Karpas-422 (cell line): ENCODE measurements at places on chromosomes 6 and 20.
A peak's percentile ranks its signal among the peaks of the same experiment; 100 is the strongest.

DNA sequence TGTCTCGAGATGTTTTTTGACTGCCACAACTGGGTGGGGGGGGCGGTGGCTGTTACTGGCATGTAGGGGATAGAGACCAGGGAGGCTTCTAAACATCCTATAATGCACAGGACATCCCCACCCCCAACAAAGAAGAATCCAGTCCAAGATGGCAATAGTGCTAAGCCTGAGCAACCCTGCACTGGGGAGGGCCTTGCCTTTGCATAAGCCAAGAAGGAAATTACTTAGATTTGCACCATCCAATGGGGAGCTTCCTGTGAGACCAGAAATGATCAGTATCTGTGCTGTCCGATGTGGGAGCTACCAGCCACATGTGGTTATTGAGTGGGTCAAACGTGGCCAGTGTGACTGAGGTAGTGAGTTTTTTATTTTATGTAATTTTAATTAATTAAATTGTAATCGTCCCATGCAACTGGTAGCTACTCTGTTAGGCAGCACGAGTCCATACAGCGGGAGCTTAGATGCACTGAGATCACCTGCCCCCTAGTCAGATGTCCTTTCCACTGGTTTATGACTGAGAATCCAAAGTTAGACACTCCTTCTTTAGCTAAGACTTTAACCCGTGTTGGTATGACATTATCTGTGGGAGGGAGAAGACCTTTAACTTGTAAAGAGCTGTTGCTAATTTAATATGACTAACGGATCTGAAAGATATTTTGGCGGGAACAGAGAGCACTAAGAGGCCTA, 97.4 kb upstream of the NEDD9 start:
- no peaks in the 10 kb centered on the region for H3K27me3 ChIP-seq
- H3K36me3 ChIP-seq = no peaks in the 10 kb centered on the region
- H3K4me1 ChIP-seq = peaks cover under 1% of the 10 kb centered on the region; the same call in 1 of the 2 replicates

GRCh38 chr20:47800623-47801022, 15.3 kb upstream of the SULF2 start:
- DNase-seq = no peak
- no peak overlapping the region for H3K27ac ChIP-seq
- no peaks in the 10 kb centered on the region for H3K4me1 ChIP-seq
- no peak overlapping the region for H3K4me3 ChIP-seq
- H3K27me3 ChIP-seq = no peaks in the 10 kb centered on the region
- H3K36me3 ChIP-seq = no peaks in the 10 kb centered on the region

- H3K27ac ChIP-seq = no peak overlapping the region
- no peaks in the 10 kb centered on the region for H3K36me3 ChIP-seq
- H3K27me3 ChIP-seq = no peaks in the 10 kb centered on the region
- H3K4me3 ChIP-seq = no peak overlapping the region
- no peak for DNase-seq
Observed at GRCh38 chr6:90805619-90806155, 218.8 kb upstream of the MAP3K7 start.

DNA sequence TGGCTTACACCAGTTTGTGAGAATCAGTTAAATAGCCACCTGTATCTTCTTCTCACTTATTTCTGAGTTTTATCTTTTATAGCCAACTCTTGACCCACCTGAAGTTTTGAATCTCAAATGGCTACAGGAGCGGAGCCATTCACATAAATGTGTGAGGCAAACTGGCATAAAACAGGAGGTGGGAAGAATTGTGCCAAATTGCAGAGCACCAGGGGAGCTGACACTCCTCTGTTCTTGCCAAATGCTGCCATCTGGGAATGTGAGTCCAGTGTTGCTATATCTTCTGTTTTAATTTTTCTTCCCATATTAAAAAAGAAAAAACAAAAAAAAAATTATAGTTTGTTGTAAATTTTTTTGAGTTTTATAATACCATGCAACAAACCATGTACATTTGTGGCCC, 17.0 kb upstream of the RNF146 start:
- no peak overlapping the region for H3K4me3 ChIP-seq
- no peaks in the 10 kb centered on the region for H3K4me1 ChIP-seq
- no peaks in the 10 kb centered on the region for H3K27me3 ChIP-seq

GRCh38 chr20:22583773-22584521, 425 bp downstream of the FOXA2 start:
- no peak overlapping the region for H3K4me3 ChIP-seq
- H3K36me3 ChIP-seq = no peaks in the 10 kb centered on the region
- H3K27me3 ChIP-seq = no peaks in the 10 kb centered on the region
- H3K27ac ChIP-seq = no peak overlapping the region
- no peak for DNase-seq

GRCh38 chr6:39054577-39055142, 6.1 kb downstream of the GLP1R start:
- no peak for DNase-seq
- H3K4me3 ChIP-seq = no peak overlapping the region
- no peaks in the 10 kb centered on the region for H3K4me1 ChIP-seq
- H3K36me3 ChIP-seq = no peaks in the 10 kb centered on the region
- no peak overlapping the region for H3K27ac ChIP-seq

DNA sequence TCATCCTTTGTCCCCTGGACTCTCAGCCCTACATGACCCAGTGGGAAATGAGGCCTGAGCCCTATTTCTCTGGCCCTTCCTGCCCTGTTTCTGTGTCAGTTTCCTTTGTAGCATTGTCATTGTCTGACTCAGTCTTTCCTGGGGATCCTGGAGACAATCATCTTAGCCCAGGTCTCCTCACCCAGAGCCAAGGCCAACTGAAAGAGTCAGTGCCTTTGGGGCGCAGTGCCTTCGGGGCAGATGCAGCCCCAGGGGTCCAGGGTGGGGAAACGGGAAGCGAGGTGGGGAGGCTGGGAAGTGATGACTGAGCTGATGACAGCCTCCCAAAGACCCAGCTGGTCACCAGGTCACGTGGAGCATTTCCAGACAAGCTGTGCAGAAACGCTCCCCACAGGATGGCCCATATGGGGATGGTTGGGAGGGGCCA, 93.3 kb upstream of the SULF2 start:
- H3K4me3 ChIP-seq = no peak overlapping the region
- H3K4me1 ChIP-seq = no peaks in the 10 kb centered on the region
- DNase-seq = no peak
- no peak overlapping the region for H3K27ac ChIP-seq

DNA sequence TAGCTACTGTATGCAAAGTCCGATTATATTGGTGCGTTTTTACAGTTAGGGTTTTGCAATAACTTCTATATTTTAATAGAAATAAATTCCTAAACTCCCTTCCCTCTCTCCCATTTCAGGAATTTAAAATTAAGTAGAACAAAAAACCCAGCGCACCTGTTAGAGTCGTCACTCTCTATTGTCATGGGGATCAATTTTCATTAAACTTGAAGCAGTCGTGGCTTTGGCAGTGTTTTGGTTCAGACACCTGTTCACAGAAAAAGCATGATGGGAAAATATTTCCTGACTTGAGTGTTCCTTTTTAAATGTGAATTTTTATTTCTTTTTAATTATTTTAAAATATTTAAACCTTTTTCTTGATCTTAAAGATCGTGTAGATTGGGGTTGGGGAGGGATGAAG, 13.7 kb upstream of the PLCG1 start:
- no peaks in the 10 kb centered on the region for H3K27me3 ChIP-seq
- H3K36me3 ChIP-seq = peaks cover 77% of the 10 kb centered on the region
- peaks cover 34% of the 10 kb centered on the region for H3K4me1 ChIP-seq
- no peak overlapping the region for H3K4me3 ChIP-seq
- DNase-seq = no peak
- peak overlapping the region; percentile 64 for H3K27ac ChIP-seq

- DNase-seq = no peak
- H3K27ac ChIP-seq = no peak overlapping the region
- no peaks in the 10 kb centered on the region for H3K36me3 ChIP-seq
- H3K27me3 ChIP-seq = no peaks in the 10 kb centered on the region
- H3K4me3 ChIP-seq = no peak overlapping the region
Observed at GRCh38 chr20:54123587-54124180, 50.1 kb downstream of the CYP24A1 start.

DNA sequence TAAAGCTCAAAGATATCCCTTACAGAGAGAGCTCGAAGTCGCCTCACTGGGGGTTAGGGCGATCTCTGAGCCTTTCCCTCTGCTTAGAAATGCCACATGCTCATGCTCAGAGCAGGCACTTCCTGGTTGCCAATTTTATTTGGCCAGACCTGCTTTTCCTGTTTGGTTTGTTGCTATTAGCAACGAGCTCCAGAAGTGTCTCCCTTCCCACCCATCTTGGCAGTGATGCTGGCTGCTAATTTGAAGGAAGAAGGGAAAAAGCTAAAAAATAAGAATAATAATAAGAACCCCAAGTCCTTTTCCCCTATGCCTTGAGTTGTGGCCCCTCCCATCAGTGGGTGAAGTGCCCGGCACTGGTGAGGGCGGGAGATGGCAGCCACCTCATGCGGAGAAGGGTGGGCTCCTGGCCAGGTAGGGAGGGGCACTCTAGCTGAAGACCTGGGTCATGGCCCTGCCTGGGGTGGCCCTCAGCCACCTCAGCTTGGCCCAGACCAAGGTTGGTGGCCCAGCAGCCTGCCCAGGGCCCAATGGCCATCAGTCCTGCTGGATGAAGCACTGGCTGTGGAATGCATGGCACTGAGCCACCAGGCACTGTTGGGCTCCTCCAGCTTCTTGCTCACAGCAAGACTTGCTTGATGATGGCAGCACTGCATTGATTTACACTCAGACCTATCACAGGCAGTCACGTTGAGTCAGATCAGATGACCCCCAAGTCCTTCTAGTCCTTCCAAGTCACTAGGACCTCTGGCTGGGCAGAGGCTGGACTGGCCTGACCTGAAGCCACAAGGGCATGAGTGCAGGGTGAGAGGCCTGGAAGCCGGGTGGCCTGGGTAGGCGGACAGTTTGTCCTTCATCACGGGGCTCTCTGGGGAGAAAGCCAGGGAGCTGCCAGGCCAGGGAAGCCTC, 79.0 kb downstream of the SYNJ2 start:
- DNase-seq = no peak
- H3K27ac ChIP-seq = no peak overlapping the region
- H3K27me3 ChIP-seq = no peaks in the 10 kb centered on the region
- H3K4me1 ChIP-seq = no peaks in the 10 kb centered on the region
- no peaks in the 10 kb centered on the region for H3K36me3 ChIP-seq

DNA sequence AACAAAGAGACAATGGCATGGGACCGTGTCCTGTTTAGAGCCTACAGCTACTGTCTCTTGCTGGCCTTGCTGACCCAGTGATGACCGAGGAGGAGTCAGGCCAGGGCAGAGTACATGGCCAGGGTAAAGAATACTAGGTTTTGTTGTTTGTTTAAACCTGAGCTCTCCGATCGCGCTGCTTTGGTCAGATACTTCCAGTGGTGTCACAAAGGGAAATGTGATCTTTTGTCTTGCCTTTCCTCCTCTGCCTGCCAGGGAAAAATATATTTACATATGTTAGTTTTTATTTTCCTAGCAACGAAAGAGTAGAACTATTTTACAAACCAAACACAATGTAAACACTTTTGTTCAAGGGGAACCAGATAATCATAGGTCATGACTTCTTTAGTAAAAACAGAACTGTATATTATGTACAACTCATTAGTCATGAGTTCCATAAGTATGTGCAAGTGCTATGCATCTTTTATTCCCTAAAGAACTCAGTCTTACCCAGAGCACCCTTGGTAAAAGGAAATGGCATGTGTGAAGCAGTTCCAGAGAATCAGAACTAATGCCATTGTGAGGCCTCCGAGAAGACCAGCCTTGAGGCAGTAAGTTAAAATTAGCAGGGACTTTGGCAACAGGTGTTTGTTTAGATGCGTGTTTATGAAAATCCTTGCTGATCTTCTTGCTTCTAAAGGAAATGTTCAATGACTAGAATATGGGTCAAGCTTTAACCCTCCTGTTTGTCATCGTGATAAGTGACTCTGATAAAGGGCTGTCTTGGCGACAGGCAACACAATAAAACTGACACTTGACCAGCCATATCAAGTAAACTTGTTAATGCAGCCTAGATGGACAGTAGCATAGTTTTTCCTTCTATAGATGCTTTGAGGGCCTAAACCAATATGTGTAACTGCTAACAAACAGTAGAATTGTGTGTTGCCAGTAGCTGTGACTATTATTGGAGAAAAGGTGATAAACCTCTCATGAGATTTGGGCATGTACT, 204.6 kb downstream of the NKAIN2 start:
- no peak overlapping the region for H3K27ac ChIP-seq
- H3K4me3 ChIP-seq = no peak overlapping the region
- no peaks in the 10 kb centered on the region for H3K4me1 ChIP-seq
- no peaks in the 10 kb centered on the region for H3K27me3 ChIP-seq

GRCh38 chr20:5660346-5660745, 89.9 kb upstream of the SHLD1 start:
- H3K4me3 ChIP-seq = no peak overlapping the region
- no peak for DNase-seq
- H3K4me1 ChIP-seq = no peaks in the 10 kb centered on the region
- H3K27me3 ChIP-seq = no peaks in the 10 kb centered on the region
- H3K36me3 ChIP-seq = no peaks in the 10 kb centered on the region
- H3K27ac ChIP-seq = no peak overlapping the region

- no peaks in the 10 kb centered on the region for H3K4me1 ChIP-seq
- H3K36me3 ChIP-seq = no peaks in the 10 kb centered on the region
- no peak within 1 kb of the TSS for H3K4me3 ChIP-seq
- H3K27ac ChIP-seq = no peak within 1 kb of the TSS
- DNase-seq = no peak
- no peaks in the 10 kb centered on the region for H3K27me3 ChIP-seq
Observed at GRCh38 chr6:83511901-83512681, at the start of gene PRSS35. Gene PRSS35 (plus strand): TSS chr6:83512534. CDS start chr6:83523442, 10,908 bp downstream.

GRCh38 chr6:121439475-121439874, 4.0 kb downstream of the GJA1 start:
- H3K27me3 ChIP-seq = no peaks in the 10 kb centered on the region
- no peak for DNase-seq
- no peaks in the 10 kb centered on the region for H3K4me1 ChIP-seq
- H3K36me3 ChIP-seq = no peaks in the 10 kb centered on the region
- no peak overlapping the region for H3K4me3 ChIP-seq
- no peak overlapping the region for H3K27ac ChIP-seq

DNA sequence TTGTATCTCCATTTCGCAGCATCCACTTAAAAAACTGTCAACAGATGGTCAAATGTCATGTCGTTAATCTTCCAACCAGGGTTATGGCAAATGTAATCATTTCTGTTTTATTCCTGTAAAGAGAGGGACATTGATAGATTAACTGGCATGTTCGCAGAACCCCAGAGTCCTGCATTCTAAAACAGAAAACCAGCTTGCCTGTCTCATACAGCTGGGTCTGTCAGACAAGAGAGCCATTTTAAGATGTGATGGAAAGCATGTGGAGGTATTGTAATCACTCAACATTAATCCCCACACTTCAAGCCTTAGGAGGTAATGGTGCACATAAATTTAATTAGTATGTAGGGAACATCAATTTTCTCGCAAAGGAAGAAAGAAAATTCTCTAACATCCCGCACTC, 4.4 kb downstream of the SMLR1 start:
- no peak for DNase-seq
- H3K27ac ChIP-seq = no peak overlapping the region
- H3K4me3 ChIP-seq = no peak overlapping the region
- no peaks in the 10 kb centered on the region for H3K27me3 ChIP-seq
- no peaks in the 10 kb centered on the region for H3K36me3 ChIP-seq
